ENCODE measurements at places on chromosomes 7 and 10.

- DNase-seq, result no peak
- peak overlapping the region; percentile 97 for H3K4me3 ChIP-seq
- peak overlapping the region; percentile 92 for H3K27ac ChIP-seq
- H3K36me3 ChIP-seq, result peaks cover 5% of the 10 kb centered on the region
These were observed 1.1 kb downstream of the JMJD1C start for GRCh38 chr10:63464402-63465292.

DNA sequence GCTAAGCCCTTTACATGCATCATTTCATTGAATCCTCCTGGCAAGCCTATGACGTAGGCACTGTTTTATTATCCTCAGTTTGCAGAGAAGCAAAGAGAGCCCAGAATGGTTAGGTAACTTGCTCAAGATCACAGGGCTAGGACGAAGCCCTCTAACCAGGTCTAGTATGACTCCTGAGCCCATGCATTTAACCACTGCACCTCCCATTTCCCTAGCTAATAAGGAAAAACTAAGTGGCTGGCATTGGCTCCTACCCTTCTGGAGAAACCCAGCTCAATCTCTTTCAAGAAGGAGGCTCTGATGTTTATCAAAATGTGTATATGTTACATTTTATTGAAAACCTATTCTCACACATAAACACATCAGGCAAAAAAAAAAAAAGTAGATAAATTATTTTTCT, 19.8 kb downstream of the MYOF start:
- H3K27ac ChIP-seq, result peak overlapping the region; percentile 81
- H3K36me3 ChIP-seq, result no peaks in the 10 kb centered on the region
- H3K27me3 ChIP-seq, result peaks cover 7% of the 10 kb centered on the region
- H3K4me3 ChIP-seq, result no peak overlapping the region
- peaks cover 8% of the 10 kb centered on the region for H3K4me1 ChIP-seq

DNA sequence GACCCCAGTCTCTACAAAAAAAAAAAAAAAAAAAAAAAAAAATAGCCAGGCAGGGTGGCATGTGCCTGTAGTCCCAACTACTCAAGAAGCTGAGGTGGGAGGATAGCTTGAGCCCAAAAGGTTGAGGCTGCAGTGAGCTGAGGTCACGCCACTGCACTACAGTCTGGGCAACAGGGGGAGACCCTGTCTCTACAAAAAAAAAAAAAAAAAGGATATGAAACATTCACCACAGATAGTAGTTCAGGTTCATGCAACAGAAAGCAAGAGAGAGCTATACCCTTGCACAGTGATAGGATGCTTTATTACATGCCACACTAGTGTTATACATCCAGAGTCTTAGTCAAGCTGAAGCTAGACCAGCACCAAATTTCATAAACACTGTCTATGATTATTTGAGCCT, 148.4 kb upstream of the KAT6B start:
- H3K27ac ChIP-seq, result no peak overlapping the region
- H3K4me1 ChIP-seq, result peaks cover 12% of the 10 kb centered on the region
- no peak for DNase-seq
- peaks cover 10% of the 10 kb centered on the region for H3K36me3 ChIP-seq
- H3K4me3 ChIP-seq, result no peak overlapping the region

GRCh38 chr10:93408783-93409182, 73.4 kb downstream of the MYOF start:
- no peaks in the 10 kb centered on the region for H3K36me3 ChIP-seq
- H3K27ac ChIP-seq, result peak overlapping the region; percentile 29
- no peak overlapping the region for H3K4me3 ChIP-seq
- H3K4me1 ChIP-seq, result peaks cover 38% of the 10 kb centered on the region
- no peak for DNase-seq
- H3K27me3 ChIP-seq, result no peaks in the 10 kb centered on the region

- no peak for DNase-seq
- peak overlapping the region; percentile 39 for H3K4me3 ChIP-seq
- H3K27ac ChIP-seq, result no peak overlapping the region
- peaks cover 11% of the 10 kb centered on the region for H3K4me1 ChIP-seq
- H3K36me3 ChIP-seq, result no peaks in the 10 kb centered on the region
- H3K27me3 ChIP-seq, result no peaks in the 10 kb centered on the region
These were observed 10.9 kb downstream of the PWWP2B start for GRCh38 chr10:132407846-132408278.

GRCh38 chr10:30993155-30993554, 38.5 kb downstream of the ZNF438 start:
- no peak overlapping the region for H3K4me3 ChIP-seq
- DNase-seq, result no peak
- peaks cover 6% of the 10 kb centered on the region for H3K4me1 ChIP-seq
- peaks cover 2% of the 10 kb centered on the region for H3K36me3 ChIP-seq

DNA sequence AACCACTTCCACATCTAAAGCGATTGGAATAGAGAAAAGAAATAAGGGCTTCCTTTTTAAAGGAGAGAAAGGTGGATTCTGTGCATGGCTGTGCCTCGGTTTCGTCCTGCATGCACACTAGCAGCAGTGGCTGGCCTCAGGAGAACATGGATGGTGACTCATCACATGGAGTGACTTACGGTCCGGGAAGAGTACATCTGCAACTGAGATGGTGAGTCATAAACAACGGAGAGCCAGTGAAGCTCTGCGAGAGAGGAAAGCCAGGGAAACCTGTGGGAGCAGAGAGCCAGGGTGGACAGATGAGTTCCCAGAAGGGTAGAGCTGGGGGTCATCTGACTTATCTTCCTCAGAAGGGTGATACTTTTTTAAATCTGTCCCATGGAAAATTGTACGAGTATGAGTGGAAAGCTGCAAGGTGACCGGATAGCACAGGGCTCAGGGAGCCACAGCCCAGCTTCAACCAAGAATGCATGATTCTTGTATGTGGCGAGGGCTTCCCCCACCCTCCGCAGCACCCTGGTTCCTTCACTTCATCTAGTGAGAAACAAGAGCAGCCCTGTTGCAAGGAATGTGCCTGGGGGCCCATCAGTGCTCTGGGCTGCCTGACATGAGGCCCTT, 259.1 kb downstream of the KLF6 start:
- peaks cover 11% of the 10 kb centered on the region for H3K27me3 ChIP-seq
- H3K27ac ChIP-seq, result no peak overlapping the region
- peaks cover 2% of the 10 kb centered on the region for H3K4me1 ChIP-seq

- no peak for DNase-seq
- H3K27me3 ChIP-seq, result no peaks in the 10 kb centered on the region
- no peak overlapping the region for H3K4me3 ChIP-seq
- no peak overlapping the region for H3K27ac ChIP-seq
- peaks cover 29% of the 10 kb centered on the region for H3K4me1 ChIP-seq
These were observed 42.6 kb downstream of the CNOT4 start for GRCh38 chr7:135467207-135467711.

- no peaks in the 10 kb centered on the region for H3K27me3 ChIP-seq
- peaks cover 5% of the 10 kb centered on the region for H3K4me1 ChIP-seq
- peaks cover 6% of the 10 kb centered on the region for H3K36me3 ChIP-seq
- H3K27ac ChIP-seq, result no peak overlapping the region
- no peak overlapping the region for H3K4me3 ChIP-seq
- DNase-seq, result no peak
These were observed 48.9 kb upstream of the GJD4 start for GRCh38 chr10:35555962-35556930.

DNA sequence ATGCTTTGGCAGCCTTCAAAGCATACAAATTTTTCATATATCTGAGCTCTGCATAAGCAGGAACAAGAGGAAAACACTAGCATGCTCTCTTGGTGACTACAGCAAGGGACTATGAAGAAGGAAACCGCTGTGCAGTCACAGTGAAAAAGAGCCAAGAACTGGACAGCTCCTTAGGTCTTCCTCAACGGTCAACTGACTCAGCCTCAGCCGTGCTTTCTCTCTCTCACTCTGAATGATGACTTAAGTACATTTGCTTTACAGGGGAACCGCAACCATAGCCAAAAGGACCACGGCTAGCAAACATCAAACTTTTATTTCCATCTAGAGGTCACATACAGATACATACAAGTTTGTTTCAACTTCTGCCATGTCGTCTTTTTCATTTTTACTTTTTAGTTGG, 69.9 kb downstream of the HYCC1 start:
- DNase-seq, result no peak
- no peaks in the 10 kb centered on the region for H3K4me1 ChIP-seq
- H3K27me3 ChIP-seq, result no peaks in the 10 kb centered on the region
- H3K4me3 ChIP-seq, result no peak overlapping the region
- H3K27ac ChIP-seq, result no peak overlapping the region

DNA sequence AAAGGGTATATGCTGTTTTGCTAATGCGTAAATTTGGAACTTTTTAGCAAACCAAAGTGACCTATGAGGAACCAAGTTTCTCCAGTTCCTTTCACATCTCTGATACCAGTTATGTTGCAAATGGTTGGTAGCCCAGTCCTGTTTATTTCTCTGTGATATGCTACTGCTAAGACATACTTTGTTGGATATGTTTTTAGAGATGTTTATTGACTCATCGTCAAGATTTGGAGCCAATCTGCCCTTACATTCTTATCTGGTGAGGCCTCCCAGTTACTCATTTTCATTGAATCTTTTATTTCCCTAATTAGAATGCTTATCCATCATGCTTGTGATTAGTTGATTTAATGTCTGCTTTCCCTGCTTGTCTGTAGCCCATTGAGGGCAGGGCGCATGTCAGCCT, 58.9 kb downstream of the LRGUK start:
- H3K27me3 ChIP-seq, result no peaks in the 10 kb centered on the region
- H3K4me3 ChIP-seq, result no peak overlapping the region
- no peaks in the 10 kb centered on the region for H3K4me1 ChIP-seq
- no peak for DNase-seq

DNA sequence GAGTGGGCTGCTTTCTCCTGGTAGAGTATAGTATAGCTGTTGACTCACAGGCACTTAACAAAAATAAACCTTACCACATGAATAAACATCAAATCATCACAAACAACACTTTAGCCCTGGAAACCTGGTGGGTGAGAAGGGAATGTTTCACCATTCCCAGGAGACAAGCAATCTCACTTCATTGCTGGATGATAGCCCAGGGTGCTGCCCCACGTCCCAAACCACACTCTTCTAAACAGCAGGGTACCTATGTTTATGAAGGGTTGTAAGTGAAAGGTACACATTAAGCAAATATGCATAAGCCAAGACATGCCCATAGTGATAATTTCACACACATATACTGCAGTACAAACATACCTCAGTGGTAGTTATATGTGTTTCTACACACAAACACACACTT, 276.2 kb downstream of the FGFR2 start:
- peaks cover 7% of the 10 kb centered on the region for H3K27me3 ChIP-seq
- DNase-seq, result no peak
- H3K4me1 ChIP-seq, result no peaks in the 10 kb centered on the region
- H3K36me3 ChIP-seq, result no peaks in the 10 kb centered on the region

- no peak for DNase-seq
- H3K27me3 ChIP-seq, result peaks cover 5% of the 10 kb centered on the region
- peaks cover 4% of the 10 kb centered on the region for H3K4me1 ChIP-seq
- H3K27ac ChIP-seq, result no peak overlapping the region
- no peak overlapping the region for H3K4me3 ChIP-seq
- H3K36me3 ChIP-seq, result no peaks in the 10 kb centered on the region
These were observed 10.3 kb upstream of the STK17A start for GRCh38 chr7:43572516-43573049.

- no peak overlapping the region for H3K4me3 ChIP-seq
- H3K27ac ChIP-seq, result no peak overlapping the region
- H3K4me1 ChIP-seq, result no peaks in the 10 kb centered on the region
- H3K36me3 ChIP-seq, result no peaks in the 10 kb centered on the region
- no peak for DNase-seq
These were observed 170.9 kb downstream of the CDK14 start for GRCh38 chr7:90766814-90767564.

Data from T-helper 17 cell (primary cell).